CD4-positive, alpha-beta T cell treated with Interleukin-2 at 100 ng/mL for 4 hours (primary cell): ENCODE measurements at places on chromosomes 12 and 14.

DNA sequence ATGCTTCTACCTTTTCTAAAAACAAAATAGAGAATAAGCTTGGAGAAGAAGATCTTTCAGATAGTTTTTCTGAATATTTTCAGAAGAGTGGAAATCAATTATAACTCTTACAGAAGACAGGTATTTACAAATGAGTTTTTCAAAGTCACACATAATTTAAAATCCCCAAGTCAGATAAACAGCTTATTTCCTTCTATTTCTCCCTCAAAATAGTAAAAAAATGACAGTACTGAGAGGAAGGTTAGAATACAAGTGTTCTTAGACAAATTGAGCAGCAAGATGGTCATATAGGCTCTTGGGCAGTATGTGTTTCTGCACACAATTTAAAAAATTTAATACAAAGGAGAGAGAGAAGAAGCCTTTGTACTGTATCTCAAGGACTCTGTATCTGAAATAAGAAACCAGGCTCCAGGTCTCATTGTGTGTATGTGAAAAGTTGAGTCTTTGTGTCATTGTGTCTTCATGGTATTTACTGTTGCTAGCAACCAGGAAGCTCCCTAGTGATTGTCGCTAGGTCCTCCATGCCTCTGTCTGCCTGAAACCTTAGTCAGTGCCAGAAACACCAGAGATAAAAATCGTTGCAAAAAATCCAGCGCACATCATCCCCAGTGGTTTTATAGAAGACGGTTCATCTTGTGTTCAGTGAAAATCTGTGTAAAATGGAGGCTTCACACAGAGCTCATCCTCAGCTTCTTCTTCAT, 12.9 kb upstream of the TUBA1A start:
- DNase-seq = peak; percentile 51

- no peak for DNase-seq
Observed at GRCh38 chr12:65490250-65490649, 211.8 kb downstream of the MSRB3 start.

- no peak for DNase-seq
Observed at GRCh38 chr12:113852695-113853490, 113.2 kb downstream of the RBM19 start.

- DNase-seq = no peak
Observed at GRCh38 chr12:99390707-99391106, 256.8 kb upstream of the GARIN6 start.

- DNase-seq = no peak
Observed at GRCh38 chr12:125650587-125650986, 585.4 kb downstream of the AACS start.

- no peak for DNase-seq
Observed at GRCh38 chr14:88044776-88045446, 40.0 kb downstream of the GPR65 start.

GRCh38 chr12:68784015-68784414, 24.0 kb upstream of the MDM2 start:
- DNase-seq = no peak

- peak; percentile 6 for DNase-seq
Observed at GRCh38 chr14:58353516-58354299, 42.0 kb upstream of the TOMM20L start.

GRCh38 chr12:111337371-111337770, 31.5 kb downstream of the PHETA1 start:
- no peak for DNase-seq

- DNase-seq = no peak
Observed at GRCh38 chr14:94310248-94310647, 12.9 kb downstream of the SERPINA6 start.

- no peak for DNase-seq
Observed at GRCh38 chr12:66984077-66984476, 285.1 kb upstream of the CAND1 start.

DNA sequence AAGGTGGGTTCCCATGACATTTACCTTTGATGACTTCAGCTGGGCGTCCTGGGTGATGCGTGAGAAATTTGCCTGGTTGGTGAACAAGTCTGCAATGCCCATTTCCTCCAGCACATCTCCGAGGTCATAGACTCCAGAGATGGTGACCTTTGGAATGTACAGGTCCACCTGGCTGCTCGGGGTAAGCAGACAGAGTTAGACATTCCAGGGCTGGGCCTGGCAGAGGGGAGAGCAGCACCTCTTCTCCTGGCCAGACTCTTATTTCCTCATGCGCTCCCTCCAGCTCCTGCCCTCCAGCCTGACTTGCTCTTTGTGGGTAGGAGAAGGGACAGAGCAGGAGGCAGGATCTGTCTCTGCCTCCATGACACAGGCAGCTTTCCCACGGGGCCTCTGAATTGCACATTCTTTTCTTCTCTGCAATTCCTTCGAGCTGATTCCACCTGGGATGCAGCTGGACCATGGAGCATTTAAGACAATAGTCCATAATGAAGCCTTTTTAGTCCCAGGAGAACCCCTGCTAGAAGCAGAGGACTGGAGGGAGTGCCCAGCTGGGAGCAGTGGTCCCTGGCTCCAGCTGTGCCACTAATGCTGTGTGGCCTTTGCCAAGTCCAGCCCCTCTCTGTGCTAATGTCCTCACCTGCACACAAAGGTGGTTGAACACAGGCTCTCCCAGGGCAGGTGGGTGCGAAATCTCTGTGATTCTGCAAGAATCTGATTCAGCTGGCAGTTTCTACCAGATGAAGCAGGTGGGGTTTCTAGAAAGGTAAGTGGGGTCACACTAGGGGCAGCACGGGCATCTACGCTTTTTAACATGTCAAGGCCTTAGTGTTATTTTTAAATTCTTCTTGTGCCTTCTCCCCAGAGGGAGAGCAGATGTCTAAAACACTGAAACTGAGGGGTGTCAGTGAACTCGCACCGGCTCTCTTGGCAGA, 13.2 kb upstream of the SERPINA10 start:
- DNase-seq = no peak

DNA sequence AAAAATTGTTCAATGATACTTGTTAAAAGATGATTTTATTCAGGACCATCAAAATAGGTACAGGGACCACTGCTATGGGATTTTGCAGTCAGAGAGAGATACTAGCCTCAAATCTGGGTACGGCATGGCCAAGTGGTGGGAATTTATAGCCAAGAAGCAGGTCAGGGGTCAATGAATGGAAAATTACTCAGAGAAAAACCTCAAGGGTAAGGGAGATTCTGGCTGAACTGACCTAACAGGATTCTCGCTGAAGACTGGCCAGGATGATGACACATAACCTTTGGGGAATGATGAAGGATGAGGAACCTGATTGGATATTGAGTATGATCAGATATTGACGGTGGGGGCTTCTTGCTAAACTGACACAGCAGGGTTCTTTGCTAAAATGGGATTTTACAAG, 32.7 kb downstream of the DEPDC4 start:
- DNase-seq = no peak

- no peak for DNase-seq
Observed at GRCh38 chr12:48857278-48857994, 5.5 kb upstream of the DDX23 start.

DNA sequence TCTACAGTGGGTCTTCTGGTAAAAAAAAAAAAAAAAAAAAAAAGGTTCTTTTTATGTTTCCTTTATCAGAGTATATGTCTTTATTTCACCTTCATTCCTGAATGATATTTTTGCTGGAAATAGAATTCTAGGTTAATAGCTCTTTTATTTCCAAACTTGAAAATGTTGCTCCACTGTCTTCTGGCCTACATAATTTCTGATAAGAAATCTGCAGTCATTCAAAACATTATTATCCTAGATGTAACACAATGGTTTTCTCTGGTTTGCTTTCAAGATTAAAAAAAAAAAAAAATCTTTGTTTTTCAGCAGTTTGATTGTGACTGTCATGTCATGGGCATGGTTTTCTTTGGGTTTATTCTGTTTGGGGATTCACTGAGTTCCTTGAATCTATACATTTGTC, 19.5 kb downstream of the DCP1B start:
- no peak for DNase-seq

GRCh38 chr12:6778574-6779550, 6.5 kb downstream of the LAG3 start:
- peak; percentile 89 for DNase-seq

- DNase-seq = no peak
Observed at GRCh38 chr14:70011098-70011497, 131.9 kb downstream of the SMOC1 start.

DNA sequence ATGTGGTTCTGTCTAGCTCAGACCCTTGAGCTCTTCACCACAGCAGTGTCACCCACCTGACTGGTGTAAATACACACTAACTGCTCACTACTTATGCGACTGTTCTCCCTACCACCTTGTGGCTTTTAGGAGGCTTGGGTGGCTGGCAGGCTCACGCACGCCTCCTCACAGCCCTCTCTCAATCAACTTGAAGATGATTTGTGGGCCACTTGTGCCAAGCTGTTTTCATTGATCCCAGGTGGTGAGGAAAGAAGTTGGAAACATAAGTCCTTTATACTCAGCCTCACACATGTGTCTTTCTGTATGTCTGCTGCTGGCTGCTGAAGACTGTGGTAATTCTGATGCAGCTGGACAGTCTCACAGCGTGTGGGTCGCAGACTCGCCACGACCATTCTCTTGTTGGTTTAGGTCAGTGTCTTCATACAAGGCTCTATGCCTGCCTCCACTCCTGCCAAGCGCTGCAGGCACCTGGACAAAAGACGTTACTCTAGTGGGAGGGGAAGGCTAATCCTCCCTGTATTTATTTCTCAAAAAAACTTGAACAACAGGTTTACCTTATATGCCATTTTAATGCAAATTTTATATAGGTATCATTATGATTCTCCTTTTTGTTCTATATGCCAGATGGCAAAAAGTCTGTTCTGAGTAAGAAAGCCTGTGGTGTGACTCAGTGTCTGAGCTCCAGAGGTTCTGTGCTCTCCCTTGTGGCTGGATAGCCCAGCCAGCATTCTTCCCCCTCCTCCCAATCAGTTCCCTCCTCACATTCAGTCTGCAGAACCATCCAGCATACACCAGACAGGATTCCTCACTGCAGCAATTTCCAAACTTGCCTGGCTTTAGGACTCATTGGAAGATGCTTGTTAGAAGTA, 115.6 kb downstream of the DIP2B start:
- no peak for DNase-seq

DNA sequence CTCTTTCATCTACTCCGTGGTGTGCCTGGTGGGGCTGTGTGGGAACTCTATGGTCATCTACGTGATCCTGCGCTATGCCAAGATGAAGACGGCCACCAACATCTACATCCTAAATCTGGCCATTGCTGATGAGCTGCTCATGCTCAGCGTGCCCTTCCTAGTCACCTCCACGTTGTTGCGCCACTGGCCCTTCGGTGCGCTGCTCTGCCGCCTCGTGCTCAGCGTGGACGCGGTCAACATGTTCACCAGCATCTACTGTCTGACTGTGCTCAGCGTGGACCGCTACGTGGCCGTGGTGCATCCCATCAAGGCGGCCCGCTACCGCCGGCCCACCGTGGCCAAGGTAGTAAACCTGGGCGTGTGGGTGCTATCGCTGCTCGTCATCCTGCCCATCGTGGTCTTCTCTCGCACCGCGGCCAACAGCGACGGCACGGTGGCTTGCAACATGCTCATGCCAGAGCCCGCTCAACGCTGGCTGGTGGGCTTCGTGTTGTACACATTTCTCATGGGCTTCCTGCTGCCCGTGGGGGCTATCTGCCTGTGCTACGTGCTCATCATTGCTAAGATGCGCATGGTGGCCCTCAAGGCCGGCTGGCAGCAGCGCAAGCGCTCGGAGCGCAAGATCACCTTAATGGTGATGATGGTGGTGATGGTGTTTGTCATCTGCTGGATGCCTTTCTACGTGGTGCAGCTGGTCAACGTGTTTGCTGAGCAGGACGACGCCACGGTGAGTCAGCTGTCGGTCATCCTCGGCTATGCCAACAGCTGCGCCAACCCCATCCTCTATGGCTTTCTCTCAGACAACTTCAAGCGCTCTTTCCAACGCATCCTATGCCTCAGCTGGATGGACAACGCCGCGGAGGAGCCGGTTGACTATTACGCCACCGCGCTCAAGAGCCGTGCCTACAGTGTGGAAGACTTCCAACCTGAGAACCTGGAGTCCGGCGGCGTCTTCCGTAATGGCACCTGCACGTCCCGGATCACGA, 2.2 kb downstream of the SSTR1 start:
- DNase-seq = no peak

DNA sequence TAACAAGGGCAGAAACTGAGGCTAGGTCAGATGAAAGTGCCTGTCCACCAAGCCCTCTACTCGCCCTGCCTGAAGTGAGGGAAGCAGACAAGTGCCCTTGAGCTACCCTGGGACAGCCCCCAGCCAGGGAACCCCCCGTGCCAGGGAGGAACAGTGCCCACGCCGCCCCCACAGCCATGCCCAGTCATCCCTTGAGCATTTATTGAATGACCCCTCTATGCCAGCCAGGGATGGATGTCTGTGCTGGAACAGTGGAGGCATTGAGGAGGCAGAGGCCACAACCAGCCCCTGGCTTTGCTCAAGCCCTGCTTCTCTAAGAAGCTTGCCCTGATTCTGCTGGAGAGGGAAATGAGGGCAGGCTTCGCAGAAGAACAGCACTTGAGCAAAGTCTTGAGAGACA, 3.7 kb upstream of the AQP6 start:
- no peak for DNase-seq

DNA sequence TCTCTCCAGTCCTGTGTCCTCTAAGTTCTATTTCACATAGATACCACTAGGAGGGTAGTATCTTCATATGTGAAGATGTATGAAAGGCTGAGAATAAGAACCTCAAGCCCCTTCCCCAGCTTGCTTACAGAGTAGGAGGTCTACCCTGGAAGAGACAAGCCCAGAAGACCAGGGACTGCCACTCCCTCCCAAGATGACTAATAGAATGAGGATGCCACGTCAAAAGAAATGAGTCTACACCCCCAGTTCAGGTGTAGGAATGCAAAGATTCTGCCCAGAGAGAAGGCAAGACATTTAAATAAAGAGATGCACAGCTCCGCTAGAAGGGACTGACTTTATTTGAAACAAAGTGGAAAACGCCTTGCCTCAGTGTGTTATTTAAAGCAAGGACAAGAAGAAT, 1006.0 kb upstream of the USP15 start:
- DNase-seq = no peak

DNA sequence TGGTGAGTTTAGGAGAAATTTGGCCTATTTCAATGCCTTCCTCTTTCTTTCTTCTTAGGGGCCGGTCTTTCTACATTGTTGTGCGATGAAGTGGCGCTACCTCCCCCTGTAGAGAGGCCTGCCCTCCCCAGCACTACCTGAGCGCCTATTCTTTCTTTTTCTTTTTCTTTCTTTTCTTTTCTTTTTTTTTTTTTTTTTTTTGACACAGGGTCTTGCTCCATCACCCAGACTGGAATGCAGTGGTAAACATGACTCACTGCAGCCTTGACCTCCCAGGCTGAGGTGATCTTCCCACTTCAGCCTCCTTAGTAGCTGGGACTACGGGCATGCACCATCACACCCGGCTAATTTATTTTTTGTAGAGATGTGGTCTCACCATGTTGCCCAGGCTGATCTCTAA, 136.1 kb upstream of the MAX start:
- no peak for DNase-seq

GRCh38 chr12:68904351-68904962, 28.5 kb downstream of the CPM start:
- DNase-seq = no peak
